CD4-positive, alpha-beta T cell (primary cell): ENCODE measurements at places on chromosomes 16 and 17.

GRCh38 chr17:58096892-58097291 is 13.7 kb downstream of the DYNLL2 start:
- no peak for DNase-seq

DNA sequence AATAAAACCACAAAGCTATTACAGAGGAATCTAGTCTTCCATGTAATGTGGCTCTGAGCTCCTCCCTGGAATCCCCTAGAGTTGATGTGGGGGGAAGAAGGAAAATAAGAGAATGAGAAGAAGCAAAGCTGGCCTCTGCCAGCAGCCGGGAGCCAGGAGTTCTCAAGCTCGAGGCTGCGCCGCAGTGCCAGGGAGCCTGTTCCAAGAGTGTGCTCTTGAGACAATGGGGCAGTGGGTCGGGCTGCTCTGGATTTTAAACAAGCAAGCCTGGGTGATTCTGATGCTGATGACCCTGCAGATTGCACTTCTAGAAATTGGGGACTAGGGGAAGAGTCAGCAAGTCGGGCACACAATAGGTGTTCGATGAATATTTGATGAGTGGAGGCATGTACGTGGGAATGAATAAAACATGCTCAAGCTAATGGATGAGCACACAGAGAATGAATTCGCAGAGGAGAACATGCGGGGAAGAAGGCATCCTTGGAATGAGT is 119.9 kb downstream of the CMIP start:
- no peak for DNase-seq

- DNase-seq: no peak
Observed at GRCh38 chr17:73362697-73363096, 50.9 kb upstream of the CDC42EP4 start.

DNA sequence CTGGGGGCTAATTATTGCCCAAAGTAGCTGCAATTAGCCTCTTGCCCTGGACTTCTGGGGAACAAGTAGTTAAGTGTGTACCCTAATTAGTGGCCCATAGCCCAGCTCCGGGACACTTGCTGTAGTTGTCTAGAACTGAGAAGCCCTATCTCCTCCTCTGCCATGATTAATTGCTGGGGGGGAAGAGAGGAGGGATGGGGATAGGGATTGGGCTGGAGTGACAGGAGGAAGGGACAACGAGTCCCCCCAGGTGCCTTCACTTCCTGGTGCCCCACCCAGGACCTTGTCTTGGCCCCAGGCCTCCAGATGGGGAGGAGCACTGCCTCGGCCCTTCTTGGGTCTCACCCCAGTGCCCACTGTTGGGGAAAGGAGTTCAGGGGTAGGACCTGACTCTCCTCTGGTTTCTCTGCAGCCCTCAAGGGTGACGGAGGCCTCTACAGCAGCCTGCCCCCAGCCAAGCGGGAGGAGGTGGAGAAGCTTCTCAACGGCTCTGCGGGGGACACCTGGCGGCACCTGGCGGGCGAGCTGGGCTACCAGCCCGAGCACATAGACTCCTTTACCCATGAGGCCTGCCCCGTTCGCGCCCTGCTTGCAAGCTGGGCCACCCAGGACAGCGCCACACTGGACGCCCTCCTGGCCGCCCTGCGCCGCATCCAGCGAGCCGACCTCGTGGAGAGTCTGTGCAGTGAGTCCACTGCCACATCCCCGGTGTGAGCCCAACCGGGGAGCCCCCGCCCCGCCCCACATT is 17.4 kb downstream of the NGFR start:
- no peak for DNase-seq

- DNase-seq: no peak
Observed at GRCh38 chr17:79126139-79126538, 51.5 kb downstream of the ENGASE start.

DNA sequence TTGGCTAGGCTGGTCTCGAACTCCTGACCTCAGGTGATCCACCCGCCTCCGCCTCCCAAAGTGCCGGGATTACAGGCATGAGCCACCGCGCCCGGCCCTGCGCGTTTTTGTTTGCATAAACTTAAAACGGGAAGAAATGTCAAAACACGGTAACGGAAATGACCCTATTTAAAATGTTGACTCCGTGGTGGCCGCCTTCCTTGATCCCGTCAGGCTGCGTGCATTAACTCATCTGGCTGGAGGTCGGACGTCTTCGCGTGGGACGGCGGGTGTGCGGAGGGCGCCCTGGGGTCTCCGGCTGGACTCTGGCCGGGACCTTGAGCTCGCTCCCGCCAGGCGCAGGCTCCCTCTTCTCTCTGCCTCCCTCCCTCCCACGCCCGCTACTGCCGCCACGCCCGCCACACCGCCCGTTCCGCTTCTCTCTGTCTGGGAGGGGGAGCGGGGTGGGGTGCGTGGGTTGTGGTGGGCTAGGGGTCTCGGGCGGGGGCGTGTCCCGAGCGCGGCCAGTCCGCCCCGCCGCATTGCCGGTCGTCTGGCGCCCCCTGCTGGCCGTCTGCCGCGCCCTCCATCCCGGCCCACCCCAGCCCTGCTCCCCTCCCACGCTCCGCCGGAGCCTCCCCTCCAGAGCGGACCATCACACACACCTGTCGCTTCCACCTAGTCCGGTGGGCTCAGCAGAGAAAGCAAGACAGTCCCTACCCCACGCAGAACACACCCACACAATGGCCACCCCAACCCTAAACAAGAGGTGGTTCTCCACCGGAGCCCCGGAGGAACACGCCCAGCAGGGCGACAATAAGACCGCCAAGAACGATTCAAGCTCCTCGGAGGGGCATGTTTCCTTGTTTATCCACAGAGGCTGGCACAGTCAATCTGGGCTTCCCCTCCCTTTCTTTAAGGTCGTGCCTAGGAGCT is 1.2 kb upstream of the CCDC42 start:
- peak; percentile 84 for DNase-seq

- DNase-seq: no peak
Observed at GRCh38 chr17:3935825-3936355, 19.6 kb upstream of the P2RX1 start.

GRCh38 chr17:30187573-30187972 is 47.9 kb downstream of the SLC6A4 start:
- no peak for DNase-seq

DNA sequence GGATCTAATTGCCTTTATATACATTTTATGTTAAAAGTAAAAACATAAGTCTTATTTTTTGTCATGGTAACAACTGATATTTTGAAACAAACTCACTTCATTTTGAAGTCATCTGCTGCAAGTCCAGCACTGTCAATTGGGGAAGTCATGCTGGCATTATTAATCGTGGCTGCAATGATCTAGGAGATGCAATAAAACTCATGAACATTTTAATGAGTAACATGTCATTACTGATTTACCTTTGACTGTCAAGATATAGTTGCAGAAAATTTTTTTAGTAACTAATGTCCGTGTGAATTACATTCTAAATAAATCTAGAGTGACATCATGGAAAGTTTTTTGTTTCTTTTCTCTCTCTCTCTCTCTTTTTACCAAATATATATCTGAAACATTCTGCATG is 17.3 kb upstream of the KRT24 start:
- DNase-seq: no peak

- peak; percentile 70 for DNase-seq
Observed at GRCh38 chr16:2777903-2778629, 986 bp upstream of the ELOB start.

DNA sequence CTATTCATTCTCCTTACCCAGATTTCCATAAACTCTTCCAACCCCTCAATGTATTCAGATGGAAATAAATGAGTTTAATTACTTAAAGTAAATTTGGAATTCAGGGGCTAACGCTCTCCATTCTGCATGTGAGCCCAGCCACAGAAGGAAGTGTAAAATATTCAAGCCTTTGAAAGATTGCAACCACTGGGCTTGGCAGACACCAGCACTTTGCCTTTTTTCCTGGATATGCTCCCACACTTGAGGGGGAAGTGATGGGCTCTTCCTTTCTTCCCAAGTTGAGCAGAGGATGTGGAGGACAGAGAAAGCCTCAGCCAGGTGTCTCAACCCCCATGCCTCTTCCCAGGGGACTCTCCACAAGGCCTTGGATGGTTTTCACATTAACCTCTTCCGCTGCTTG is 825.1 kb upstream of the EEF2KMT start:
- no peak for DNase-seq

GRCh38 chr16:80971819-80972218 is 34.9 kb downstream of the CMC2 start:
- no peak for DNase-seq

DNA sequence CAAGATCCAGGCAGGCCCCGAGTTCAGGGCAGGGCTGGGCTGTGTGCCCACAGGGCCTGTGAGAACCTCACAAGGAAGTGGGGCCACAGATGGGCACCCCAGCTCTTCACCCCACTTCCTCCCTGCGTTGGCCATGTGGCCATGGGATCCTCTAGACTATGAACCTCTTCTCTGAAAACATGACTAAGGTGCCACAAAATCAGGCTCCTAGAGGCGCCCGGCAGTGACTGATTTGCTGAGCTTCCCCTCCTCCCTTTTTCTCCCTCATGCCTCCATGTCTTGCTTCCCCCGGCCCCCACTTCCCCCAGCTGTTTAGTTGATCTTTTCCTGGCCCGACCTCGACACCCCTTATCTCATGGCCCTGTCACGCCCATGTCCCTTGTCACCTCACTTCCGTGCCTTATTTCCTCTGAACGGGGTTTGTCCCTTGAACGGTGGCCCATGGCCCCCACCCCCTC is 87.1 kb downstream of the KCNJ12 start:
- no peak for DNase-seq

DNA sequence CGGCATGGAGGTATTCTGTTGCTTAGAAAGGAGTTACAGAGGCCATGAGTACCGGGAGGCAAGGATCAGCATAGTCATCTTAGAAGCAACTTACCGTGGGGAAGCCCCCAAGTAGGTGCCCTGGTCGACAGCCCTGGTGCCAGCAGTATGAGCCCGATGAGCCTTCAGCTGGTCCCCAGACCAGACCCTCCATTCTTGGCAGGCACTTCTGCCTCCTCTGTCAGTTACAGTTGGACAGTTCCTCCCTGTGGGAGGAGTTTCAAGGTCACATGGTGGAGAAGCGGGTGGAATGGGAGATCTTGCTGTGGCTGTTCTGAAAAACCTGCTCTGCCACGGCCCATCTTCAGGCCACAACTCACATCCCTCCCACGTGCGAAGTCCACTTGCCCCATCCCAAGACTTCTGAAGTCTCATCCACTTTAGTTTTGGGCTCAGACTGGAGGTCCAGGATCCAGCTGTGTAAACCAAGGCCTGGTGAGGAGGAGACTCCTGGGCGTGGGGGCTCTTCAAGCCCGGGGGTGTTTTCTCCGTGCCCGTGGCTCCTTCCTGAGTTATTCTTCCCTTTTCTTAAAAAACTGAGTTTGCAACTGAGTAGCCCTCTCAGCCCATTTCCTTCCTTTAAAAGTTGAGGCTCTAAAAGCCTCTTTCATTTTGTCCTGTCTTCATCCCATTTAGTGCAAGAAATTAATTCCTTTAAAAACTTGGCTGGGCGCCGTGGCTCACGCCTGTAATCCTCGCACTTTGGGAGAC is 133.5 kb downstream of the SEC14L1 start:
- no peak for DNase-seq

DNA sequence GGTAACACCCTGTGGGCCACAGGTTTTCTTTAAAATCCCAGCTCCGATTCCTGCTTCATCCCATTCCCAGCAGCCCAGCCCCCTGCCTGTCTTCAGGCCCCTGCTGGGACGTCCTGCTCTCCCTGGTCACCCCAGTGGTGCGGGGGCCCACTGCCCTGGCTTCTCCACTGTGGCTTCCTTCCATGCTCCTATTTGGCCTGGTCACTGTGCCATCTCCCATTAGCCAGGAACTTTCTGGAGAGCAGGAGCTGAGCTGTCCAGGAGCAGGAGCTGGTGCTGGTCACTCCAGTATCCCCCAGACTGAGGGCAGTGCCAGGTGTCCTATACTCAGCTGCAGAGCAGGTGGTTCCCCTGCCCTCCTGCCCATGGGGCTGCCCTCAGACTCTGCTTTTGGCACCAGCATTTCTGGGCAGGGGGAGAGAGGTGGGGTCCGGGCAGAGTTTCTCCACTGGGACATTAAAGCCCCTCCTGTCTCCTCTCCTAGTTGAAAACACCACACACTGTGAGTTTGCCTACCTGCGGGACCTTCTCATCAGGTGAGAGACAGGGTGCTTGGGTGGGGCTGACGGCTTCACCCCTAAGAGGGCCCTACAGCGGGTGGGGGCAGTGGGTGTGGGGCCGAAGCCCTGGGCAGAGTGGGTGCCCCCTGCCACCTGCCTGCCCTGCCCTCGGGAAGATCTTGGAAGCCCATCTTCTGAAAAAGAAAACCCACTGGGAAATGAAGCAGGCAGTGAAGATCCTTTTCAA is 356.2 kb downstream of the SEC14L1 start:
- no peak for DNase-seq

DNA sequence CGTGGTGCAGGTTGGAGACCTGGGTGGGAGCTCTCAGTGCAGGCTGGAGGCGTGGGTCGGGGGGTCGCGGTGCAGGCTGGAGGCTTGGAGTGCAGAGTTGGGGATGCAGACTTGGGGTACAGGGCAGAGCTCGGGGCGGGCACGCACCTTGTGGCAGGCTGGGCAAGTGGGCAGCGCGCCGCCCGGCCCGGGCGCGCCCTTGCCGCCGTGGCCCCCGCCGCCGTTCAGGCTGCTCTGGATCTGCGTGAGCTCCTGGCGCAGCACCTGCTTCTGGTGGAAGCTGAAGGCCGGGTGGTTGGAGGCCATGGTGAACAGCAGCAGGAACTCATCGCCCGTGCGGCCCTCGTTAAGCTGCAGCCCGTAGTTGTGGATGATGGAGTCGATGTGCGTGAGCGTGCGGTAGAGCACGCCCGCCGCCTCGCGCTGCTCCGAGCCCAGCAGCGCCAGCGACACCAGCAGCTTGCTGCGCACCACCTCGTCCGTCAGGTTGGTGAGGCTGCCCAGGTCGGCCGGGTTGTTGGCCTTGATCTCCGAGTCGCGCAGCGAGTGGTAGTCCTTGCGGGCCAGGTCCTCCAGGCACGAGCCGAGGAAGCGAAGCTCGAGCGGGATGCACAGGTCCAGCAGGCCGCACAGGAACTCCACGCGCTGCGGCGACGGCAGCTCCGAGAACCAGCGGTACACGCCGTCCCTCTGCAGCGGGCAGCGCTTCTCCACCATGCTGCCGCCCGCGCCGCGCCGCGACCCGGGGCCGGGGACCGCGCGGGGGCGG is 1.1 kb downstream of the ZCCHC14 start:
- peak; percentile 29 for DNase-seq

DNA sequence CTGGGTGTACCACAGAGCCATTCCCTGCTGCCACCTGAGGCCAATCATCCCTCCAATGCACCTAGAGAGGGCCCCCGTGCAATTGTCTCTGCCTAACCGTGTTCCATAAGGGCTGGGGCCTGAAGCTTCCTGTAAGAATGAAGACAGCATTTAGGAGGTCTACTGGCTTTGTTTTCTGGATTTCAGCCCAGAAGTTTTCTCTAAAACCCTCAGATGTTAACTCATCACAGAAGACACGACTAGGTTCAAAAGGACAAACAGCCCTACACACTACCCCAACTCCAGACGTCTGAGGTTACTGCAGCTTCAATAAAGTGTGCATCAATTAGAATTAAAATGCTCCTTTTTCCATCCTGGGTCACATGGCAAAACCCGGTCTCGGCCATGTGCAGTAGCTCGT is 10.8 kb upstream of the DRG2 start:
- no peak for DNase-seq

GRCh38 chr17:68657576-68657975 is 56.4 kb upstream of the FAM20A start:
- DNase-seq: no peak

GRCh38 chr16:87555647-87556046 is 46.7 kb upstream of the JPH3 start:
- DNase-seq: no peak

- DNase-seq: no peak
Observed at GRCh38 chr17:4155980-4156620, 13.1 kb downstream of the CYB5D2 start.
